ENCODE measurements at places on chromosomes 11 and 22.

DNA sequence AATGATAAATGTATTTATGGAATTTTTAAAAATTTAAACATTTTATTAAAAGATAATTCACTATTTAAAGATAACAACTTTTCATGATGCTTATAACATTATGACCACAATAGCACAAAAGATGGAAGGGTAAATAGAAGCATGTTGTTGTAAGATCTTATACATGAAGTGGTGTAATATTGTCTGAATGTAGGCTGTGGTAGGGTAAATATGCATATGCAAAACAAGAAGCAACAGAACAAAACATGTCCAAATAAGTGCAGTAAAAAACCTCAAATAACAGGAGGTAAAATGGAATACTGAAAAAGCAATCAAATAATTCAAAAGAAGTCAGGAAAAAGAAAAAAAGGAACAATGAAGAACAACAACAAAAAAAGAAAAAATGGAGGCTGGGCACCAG lies 56.0 kb downstream of the ADM start:
- DNase-seq: no peak

DNA sequence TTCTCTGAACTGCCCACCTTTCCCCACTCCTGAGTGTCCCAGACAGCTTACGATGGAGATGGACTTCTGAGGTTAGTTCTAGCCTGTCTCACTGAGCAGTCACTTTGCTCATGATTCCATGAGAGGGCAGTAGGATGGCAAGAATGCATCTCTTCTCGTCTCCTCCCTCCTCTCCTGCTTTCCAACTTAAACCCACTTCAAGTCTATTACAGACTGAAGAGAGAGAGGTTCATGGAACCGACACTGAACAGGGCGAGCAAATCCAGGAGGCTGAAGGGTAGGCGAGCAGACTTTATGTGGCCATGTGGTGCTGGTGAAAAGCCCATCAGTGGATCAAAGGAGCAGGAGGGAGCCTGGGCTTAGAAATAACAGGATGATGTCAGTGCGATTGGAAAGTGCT lies 38.6 kb downstream of the CEP164 start:
- no peak for DNase-seq

DNA sequence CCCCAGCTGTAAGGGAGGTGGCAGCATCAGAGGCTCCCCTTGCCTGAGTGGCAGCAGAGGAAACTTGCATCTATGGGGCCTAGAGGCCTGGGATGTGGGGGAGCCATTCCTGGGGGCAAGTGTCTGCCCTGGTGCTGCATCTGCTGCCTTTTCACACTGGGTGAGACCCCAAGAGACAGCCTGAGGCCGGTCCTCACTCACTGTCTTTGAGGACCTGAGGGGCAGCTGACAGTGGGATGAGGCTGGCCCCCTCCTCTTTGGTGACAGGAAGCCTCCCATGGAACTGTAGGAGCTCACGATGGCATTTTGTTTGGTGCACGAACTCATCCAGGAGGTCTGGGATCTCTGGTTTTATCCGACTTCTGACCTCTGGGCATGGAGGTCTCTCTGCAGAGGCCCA lies 82.2 kb upstream of the PRODH start:
- no peak for DNase-seq

- no peak for DNase-seq
These were observed 5.3 kb downstream of the DMC1 start for GRCh38 chr22:38564669-38565068.

- no peak for DNase-seq
These were observed 24.0 kb downstream of the TCP11L1 start for GRCh38 chr11:33063326-33063881.
